ENCODE measurements at places on chromosomes 2 and 18.
A peak's percentile ranks its signal among the peaks of the same experiment; 100 is the strongest.

DNA sequence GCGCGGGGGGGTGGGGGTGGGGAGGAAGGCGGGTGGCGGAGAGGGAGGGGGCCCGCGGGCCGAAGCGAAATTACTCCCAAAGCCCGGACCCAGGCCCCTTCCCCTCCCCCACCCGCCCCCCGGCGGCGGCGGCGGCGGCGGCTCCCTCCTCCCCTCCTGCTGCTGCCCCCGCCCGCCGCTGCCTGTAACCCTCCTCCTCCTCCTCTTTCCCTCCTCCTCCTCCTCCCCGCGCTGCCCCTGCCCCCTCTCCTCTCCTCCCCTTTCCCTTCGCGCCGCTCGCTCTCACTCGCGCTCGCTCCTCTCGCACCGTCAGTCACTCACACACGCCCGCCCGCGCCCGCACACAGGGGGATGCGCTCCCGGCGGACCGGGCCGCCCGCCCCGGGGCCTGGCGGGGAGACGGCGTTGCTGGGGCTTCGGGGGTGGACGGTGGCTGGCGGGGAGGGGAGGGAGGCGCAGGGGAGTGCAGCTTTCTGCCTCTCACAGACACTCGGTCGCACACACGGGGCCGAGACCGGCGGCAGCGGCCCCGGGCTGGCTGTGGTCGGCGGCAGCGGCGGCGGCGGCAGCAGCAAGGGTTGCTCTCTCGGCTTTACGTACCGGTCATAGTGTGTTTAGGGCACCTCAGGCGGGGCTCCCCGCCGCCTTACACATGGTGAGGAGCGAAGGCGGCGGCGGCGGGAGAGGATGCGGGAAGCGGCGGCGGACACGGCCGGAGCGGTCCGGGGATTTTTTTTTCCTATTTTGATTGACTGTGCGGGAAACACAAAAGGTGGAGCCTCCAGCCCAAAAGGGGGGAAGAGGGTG, 405 bp downstream of the SP3 start:
- DNase-seq, result peak; percentile 95

DNA sequence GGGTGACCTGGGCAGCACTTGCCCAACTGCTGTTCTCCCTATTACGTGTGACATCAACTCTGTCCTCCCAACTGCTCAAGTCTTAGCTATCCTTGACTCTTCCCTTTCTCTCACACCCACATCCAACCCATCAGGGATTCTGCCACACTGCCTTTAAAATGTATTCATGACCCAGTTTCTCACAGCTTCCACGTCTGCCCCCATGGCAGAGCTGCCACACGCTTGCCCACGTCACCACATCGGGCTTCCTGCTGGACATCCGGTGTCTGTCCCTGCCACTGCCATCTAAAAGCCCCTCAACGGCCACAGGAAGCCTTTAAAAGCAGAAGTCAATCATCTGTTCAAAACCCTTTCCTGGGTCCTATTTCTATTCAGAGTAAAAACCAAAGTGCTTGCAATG, 233.1 kb upstream of the POU3F3 start:
- DNase-seq, result no peak

GRCh38 chr2:159963700-159964099, 98.7 kb downstream of the PLA2R1 start:
- DNase-seq, result no peak

- no peak for DNase-seq
Measured at GRCh38 chr2:53356291-53356905, 411.2 kb upstream of the CHAC2 start.
